ENCODE measurements at places on chromosomes 3 and 15.

DNA sequence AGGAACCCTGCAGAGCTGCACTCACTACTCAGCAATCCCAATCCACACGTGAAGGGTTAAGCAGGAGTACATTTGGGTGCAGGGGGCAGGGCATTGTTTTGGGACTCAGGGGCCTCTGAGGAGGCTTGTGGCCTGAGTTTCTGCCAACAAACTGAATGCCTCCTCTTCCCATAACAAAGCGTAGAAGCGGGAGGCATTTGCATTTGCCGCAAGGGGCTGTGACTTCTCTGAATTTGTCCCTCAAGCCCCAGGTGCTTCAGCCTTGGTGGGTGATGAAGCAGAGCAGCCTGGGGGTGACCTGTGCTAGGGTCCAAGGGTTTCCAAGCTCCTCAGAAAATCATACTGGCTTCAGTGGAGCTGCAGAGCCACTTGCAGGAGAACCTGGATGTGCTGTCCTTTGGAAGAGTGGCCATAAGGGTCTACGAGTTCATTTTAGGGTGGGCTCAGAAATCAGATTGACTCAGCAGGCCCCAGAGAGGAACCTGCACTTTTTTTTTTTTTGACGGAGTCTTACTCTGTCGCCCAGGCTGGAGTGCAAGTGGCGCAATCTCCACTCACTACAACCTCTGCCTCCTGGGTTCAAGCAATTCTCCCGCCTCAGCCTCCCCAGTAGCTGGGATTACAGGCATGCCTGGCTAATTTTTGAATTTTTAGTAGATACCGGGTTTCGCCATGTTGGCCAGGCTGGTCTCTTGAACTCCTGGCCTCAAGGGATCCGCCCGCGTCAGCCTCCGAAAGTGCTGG is 1.4 kb upstream of the RPSA start:
- no peak for DNase-seq

GRCh38 chr3:178705925-178706324 is 169.7 kb downstream of the KCNMB2 start:
- DNase-seq, result no peak

GRCh38 chr3:69352305-69353087 is 33.4 kb downstream of the FRMD4B start:
- DNase-seq, result no peak

GRCh38 chr15:49255966-49256759 is 86.1 kb downstream of the GALK2 start:
- no peak for DNase-seq

DNA sequence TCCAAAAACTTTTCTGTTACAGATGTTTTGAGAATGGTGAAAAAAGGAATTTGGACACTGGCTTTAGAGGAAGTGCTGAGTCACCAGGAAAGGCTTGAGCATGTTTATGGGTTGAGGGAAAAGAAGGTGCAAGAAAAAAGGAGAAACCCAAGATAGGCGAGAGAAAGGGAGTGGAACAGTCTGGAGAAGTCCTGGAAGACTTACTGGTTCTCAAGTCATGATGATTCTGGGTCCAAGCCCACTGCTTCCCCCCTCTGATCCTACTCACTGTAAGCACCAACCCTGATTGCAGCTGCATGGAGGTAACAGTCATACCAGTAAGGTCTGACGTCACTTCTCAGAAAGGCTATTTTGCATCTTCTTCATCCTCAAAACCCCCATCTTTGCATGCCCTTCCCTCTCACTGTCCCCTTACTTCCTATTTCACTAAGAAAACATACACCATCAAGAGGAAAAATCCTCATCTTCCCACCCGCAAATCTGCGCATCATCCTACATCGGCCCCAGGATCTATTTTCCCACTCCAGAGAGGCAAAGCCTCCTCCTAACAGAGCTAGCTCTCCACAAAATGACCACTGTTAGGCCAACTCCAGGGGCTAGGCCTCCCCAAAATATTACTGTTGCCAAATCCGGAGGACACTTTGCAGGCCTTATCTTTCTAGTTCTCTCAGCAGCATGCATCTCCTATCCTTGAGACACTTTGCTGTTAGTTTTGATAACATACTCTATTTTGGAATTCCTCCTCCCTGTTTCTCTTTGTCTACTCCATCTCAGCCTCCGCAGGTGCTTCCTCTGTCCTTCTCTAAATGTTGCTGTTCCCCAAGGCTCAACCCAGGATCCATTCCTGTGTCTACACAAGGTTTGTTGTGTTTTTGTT is 3.2 kb upstream of the ATP13A3 start:
- DNase-seq, result no peak

DNA sequence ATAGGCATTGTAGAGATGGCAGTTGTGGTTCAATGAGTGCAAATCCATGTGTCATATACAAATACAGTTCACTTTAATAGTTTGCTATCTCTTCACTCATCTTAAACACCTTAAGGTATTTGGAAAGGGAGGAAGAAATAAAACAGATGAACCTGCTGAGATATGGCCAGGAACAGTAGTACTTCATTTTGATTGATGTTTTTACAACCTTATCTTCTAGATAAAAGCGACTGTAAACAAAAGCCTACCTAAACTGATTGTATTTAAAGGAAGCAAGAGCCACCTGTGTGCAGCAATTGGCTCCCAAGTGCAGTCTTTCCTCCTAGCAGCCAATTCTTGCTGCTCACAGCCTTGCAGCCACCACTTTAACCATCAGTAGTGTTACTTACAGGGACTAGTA is 217.7 kb downstream of the CDIN1 start:
- no peak for DNase-seq

DNA sequence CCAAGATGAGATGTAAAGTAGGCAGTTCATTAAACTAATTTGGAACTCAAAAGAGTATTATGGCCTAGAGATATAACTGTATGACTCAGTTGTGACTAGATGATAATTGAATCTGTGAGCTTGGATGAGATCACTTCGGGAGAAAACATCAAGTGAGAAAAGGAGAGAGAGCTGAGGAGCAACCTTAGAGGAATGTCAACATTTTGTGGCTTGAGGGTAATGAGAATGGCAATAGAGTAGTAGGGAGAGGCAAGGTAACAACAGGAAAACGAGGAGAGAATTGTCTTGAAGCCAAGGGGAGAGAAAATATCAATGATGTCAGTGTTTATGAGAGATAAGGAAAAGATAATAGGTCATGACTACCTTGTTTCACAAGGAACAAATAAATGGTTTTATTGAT is 580.2 kb downstream of the NLGN1 start:
- no peak for DNase-seq

- no peak for DNase-seq
These were observed 12.8 kb downstream of the CTNNB1 start for GRCh38 chr3:41212088-41212487.

GRCh38 chr3:188407158-188407880 is 253.4 kb downstream of the LPP start:
- no peak for DNase-seq

DNA sequence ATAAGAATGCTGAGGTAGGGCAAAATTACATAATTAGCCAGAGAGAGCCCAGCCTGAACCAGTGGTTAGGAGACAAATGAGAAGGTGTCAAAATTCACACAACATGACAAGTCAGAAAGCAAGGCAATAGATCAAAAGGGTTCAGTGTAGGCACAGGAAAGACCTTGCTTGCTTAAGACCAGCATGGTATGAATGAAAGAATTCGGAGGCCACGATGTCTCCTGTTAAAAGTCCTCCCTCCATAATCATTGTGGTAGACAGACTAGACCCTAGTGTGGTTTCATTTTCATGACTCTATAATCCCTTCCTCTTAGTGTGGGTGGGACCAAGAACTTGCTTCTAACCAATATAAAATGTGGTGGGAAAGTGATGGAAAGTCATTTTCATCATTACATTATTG is 98.7 kb upstream of the ANKRD28 start:
- no peak for DNase-seq

- DNase-seq, result no peak
These were observed 39.1 kb downstream of the GASK1A start for GRCh38 chr3:43018246-43018645.

DNA sequence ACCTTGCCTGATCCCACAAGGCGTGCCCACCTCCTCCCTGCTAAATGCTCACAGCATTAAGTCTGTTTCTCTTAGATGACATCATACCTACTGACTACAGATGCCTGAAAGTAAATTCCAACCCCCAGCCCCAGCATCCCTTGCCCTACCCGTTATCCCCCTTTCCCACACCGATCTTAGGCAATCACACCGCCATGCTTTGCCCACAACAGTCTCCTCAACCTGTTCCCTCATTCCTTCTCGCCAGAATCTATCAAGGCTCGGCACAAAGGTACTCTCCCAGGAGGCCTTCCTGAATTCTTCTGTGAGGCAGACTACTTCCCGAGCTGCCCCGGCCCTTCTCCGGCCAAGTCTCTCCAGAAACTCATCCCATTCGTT is 789 bp upstream of the SEC61A1 start:
- no peak for DNase-seq

- DNase-seq, result peak; percentile 93
These were observed 35.8 kb downstream of the CPN2 start for GRCh38 chr3:194315088-194315964.

GRCh38 chr3:51519848-51520247 is 18.7 kb upstream of the RAD54L2 start:
- DNase-seq, result no peak

GRCh38 chr3:132880986-132881385 is 157.2 kb upstream of the TMEM108 start:
- DNase-seq, result no peak

DNA sequence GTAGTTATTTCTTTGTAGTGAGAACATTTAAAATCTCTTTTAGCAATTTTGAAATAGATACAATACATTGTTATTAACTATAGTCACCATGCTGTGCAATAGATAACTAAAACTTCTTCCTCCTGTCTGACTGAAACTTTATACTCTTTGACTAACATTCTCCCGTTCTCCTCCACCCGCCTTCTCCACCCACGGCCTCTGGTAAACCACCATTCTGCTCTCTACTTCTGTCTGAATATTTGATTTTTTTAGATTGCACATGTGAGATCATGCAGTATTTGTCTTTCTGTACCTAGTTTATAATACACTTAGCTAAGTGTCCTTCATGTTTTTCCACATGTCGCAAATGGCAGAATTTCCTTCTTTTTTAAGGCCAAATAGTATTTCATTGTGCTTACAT is 72.8 kb upstream of the RBM5 start:
- DNase-seq, result no peak

GRCh38 chr3:139468399-139468798 is 7.9 kb downstream of the RBP2 start:
- no peak for DNase-seq

GRCh38 chr15:66800584-66801235 is 98.7 kb downstream of the SMAD6 start:
- DNase-seq, result no peak

DNA sequence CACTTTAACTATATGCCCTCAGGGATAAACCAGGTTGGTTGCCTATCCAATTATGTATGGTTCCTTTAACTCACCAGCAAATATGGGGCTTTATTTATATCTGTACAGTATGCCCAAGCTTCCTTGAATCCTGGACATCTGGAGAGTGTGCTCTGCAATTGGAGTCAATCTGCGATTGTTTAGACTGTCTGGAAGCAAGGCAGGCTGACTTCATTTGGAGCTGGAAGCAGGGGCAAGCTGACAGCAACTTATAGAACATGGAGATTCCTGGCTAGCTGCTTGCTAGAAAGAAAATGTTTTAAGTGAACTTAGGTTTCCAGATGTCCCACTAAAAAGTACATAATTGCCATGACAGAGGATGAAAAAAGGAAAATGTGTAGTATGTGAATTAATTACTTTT is 63.7 kb upstream of the TPRG1 start:
- peak; percentile 73 for DNase-seq

DNA sequence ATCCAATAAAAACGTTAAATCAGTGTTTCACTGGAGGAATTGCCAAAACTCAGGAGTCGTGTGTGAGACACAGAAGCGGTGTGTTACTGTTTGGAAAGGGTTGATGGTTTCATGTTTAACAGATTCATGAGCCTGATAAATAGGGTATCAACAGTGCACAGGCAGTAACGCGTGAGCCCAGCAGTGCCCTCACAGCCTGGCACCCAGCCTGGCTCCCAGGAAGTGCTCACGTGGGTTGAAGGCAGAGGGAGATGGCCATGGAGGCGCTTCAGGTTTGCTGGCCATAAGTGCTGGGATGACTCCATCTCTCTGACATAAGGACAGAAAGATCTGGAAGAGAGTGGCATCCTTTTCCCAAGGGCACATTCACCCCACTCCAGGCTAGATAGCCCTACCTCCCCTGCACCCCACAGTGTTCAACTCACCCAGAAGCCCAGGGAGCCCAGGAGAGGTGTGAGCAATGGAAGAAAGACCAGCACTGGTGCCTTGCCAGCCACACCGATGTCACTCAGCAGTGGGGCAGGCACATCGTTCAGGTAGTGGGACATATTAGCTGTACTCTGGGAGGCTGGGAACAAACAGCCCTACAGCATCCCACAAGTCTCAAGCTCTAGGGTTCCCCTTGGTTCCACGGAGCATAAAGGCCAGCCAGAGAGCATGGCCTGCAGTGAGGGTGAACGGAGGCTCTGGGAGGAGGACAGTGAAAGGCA is 164.3 kb downstream of the LRRK1 start:
- DNase-seq, result no peak

GRCh38 chr3:124404621-124405020 is 325.6 kb upstream of the UMPS start:
- no peak for DNase-seq

DNA sequence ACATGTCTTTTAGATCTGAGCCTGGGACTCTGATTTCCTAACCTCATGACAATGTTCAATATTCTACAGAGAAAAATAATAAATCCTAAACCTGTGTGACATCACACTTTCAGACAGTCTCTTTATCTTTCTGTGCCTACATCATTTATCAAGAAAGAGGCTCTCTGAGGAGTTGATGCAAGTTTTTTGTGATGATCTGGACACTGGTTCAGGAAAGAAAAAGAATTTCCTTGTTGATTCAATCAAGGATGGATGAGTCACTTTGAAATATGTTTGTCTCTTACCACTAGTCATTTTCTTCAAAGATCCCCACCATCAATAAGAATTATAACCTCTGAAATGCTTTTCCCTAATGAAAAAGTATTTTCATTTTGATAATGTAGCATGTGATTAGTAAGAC is 404.6 kb downstream of the WDR72 start:
- no peak for DNase-seq

DNA sequence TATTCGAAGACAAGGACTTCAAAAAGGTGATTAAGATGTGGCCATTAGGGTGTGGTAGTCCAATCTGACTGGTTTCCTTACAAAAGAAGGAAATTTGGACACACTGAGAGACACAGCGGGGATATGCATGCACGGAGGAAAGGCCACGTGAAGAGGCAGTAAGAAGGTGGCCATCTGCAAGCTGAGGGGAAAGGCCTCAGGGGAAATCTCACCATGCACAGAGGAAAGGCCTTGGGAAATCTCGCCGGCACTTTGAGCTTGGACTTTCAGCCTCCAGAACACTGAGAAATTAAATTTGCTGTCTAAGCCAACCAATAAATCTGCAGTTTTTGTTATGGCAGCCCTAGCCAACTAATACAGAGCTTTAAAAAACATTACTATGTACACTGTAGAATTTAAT is 78.8 kb downstream of the DLG1 start:
- peak; percentile 80 for DNase-seq

- DNase-seq, result no peak
These were observed 23.9 kb downstream of the SEC22C start for GRCh38 chr3:42557854-42558253.

DNA sequence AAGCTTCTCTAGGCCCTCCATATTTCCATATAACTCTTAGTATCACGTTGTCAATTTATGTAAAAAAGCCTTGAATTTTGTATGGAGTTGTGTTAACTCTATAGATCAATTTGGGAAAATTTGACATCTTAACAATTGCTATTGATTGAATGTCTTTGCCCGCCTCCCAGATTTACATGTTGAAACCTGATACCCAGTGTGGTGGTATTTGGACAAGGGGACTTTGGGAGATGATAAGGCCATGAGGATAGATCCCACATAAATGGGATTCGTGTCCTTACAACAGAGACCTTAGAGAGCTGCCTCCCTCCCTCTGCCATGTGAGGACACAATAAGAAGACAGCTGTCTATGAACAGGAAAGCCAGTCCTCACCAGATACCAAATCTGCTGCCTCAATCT is 21.1 kb upstream of the TNK2 start:
- DNase-seq, result no peak

Data from BE2C (cell line).